ENCODE measurements at places on chromosomes 13 and 19.
A peak's percentile ranks its signal among the peaks of the same experiment; 100 is the strongest.

DNA sequence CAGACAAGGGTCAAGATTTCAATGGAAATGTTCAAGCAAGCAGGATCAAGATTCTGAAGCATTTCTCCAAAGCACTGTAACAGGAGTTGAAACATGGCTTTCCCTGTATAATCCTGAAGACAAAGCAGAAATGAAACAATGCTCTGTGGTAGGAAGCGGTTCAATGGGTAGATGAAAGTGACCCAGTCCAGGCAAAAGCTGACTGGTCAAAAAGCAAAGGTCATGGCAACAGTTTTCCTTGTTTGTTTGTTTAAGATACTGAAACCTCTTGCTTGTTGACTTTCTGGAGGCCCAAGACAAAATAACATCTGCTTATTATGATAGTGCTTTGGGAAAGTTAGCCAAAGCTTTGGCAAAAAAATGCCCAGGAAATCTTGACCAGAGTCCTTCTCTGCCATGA, 1343.9 kb upstream of the PCDH9 start:
- DNase-seq = no peak

DNA sequence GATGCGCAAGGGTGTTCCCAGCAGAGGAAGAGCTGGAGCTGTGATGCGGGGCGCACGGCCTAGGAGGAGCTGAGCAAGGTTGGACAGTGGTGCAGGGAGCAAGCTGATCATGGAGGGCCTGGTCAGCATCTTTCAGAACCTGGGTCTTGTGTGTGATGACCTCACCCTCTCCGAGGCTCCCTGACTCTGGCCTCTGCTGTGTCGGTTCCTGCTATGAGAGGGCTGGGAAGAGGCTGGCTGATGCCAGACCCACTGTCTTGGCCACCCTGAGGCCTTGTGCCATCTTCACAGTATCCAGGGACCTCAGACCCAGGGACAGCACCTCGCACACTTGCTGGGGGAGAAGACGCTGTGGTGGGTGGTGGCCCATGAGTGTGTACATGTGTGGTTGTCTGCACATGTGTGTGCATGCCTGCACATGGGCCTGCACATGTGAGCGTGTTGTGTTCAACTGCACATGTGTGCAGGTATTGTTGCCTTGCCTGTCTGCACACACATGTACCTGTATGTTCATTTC, 16.5 kb upstream of the C13orf46 start:
- no peak for DNase-seq

- DNase-seq = no peak
These were observed 57.2 kb downstream of the WASF3 start for GRCh38 chr13:26614721-26615120.

DNA sequence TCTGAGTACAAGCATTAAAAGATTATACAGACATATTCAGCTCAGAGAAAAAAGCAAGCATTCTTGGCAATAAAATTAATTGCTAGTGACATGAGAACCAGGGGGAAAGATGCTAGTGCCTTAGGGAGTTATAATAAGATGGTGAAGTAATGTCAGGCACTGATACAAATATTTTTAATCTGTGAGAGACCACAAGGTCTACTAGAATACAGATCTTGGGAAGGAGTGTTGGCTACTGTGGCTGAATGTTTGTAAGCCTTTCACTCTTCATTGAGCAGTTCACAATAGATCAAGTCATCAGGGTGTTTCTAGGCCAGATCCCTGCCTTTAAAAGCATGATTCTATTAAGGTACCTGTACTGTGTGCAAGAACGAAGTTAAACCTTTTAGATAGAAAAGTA, 16.4 kb downstream of the FREM2 start:
- DNase-seq = no peak

GRCh38 chr13:30138511-30138910, 168.8 kb downstream of the KATNAL1 start:
- no peak for DNase-seq

- DNase-seq = peak; percentile 88
These were observed 7.5 kb upstream of the ARHGEF18 start for GRCh38 chr19:7340959-7341837.

DNA sequence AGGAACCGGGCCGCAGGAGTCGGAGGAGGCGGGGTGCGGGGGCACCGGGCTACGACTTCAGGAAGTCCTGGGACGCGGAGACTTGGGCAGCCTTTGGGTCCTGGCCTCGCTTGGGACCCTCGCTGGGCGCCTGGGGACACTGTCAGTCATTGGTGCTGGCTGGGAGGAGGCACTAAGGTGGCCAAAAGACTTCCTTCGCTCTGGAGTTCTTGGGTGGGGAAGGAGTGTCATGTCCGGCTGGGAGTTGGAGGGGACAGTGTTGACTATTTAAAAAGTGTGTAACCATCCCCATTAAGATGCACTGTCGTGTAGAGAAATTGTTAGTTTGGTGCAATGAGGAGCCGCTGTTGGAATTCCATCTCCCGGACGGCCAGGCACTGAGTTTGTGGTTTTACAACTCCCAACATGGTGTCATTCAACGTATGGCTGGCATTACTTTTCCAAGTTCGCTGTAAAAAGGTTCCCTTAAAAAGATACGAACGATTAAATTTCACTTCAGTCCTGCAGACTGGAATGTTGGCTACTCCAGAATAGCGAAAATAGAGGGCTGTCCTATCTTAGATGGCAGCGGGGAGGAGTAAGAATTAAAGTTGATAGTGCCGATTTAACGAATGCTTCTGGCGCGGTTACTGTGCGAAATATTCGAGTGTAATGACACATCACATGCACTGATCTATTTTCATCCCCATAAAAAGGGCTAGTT, 776 bp downstream of the DNAJC3 start:
- peak; percentile 14 for DNase-seq

GRCh38 chr19:10640361-10640760, 13.8 kb upstream of the ILF3 start:
- no peak for DNase-seq

GRCh38 chr13:43555667-43556066, 231.1 kb downstream of the ENOX1 start:
- DNase-seq = no peak

DNA sequence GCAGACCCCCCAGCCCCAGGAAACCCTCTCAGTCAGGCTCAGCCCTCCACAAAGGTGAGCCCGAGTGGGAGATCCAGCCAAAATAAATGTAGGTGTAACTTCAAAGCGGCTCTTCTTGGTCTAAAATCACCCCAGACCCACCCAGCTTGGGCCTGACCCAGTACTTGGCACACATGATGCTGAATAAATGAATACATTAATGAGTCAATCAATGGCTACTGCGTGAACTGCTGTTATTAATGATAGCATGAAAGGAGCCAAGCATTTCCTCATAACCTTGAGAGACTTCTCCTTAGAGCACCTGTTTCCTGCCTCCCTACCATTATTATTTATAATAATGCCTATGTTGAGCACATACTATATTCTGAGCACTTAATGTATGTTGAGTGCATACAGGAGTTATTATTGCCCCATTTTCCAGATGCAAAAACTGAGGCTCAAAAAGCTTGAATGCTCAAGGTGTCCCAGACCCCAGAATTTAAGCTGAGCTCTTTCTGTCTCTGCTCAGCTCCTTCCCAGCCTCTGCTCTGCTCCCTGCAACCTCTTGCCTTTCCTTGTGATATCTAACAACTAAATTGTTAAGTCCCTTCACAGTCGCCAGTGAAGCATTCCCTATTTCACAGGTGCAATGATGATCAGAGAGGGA, 4.3 kb downstream of the NOTCH3 start:
- DNase-seq = peak; percentile 39

DNA sequence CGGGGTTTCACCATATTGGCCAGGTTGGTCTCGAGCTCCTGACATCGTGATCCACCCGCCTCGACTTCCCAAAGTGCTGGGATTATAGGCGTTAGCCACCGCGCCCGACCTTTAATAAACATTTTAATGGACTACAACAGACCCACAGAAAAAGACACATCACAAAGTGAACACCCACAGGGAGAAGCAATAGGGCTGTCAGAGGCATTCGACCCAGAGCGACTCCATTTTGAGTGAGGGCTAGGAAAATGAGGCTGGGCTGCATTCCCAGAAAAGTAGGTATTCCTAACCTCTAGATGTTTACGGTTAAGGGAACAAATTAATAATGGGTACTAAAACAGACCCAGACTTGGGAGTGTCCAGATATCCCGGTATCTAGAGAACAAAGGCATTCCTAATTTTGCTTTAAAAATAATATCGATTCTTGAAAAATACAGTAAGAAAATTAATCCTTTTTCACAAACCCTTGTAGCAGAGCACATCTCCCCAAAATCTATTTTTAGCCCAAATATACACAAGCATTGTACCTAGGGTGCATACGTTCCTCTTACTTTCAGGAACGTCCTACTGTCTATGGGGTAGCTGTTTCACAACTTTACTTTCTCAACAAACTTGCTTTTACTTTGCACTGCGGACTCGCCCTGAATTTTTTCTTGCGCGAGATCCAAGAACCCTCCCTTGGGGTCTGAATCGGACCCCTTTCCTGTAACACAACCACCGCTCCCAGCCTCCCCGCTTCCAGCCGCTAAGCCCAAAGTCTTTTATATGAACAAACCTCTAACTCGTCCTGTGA, 811 bp upstream of the ZNF8 start:
- DNase-seq = no peak

- DNase-seq = peak; percentile 22
These were observed 143.2 kb upstream of the ZNF536 start for GRCh38 chr19:30228835-30229524.

GRCh38 chr13:21541980-21542379, 62.0 kb downstream of the MICU2 start:
- peak; percentile 10 for DNase-seq

DNA sequence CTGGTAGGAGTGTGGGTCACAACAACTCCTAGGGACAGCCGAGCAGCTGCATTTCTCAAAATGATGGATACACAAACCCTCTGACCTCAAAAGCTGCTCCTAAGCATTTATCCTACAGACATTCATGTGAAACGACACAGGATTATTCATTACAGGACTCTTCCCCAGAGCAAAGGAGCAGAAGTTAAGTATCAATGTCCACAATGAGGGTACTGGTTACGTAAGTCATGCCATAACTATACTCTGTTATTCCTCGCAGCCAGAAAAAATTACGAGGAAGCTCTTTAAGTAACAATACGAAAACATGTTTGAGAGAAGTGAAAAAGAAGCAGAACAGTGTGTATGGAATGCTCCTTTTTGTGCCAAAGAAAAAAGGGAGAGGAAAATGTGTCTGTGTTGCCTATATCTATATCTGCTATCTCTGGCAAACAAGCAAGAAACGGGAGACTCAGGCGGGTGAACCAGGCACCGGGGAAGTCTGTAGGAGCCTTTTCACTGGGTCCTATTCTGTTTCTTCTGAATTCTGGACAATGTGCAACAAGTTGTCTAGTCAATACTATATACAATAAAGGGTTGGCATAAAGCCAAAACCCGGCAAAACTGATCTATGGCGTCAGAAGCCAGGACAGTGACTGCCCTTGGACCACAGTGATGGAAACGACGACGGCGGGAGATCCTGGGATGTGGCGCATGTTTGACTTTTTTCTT, 1.3 kb downstream of the ISOC2 start:
- no peak for DNase-seq

DNA sequence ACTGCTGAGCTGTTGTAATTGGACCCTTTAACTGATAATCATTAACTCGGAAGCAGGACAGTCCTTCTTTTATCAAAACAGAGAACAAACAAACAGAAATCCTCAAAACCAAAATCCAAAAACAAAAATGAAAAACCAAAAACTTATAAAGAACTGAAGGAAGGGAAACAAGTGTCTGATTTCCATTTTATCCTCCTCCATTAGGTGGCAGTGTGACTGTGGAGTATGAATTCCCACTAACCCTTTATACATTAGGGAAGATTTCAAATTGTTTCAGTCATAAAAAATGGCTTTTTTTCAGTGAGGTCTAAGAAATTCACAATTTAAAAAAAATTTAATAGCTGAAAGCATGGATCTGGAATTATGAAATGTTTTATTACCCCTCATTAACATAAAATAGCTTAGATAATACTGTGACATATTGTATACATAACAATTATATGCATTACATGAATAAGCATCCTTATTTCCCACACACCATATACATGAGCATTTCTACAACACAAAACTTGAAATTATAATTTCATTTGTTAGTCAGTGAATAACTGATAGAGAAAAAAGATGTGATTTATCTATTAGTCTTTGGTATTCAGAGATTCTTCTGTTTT, 1074.3 kb upstream of the PCDH9 start:
- DNase-seq = peak; percentile 8

- DNase-seq = peak; percentile 55
These were observed 124.2 kb downstream of the LMO7 start for GRCh38 chr13:75760131-75761021.

- peak; percentile 72 for DNase-seq
These were observed 957 bp upstream of the CCDC194 start for GRCh38 chr19:17394891-17395415.

DNA sequence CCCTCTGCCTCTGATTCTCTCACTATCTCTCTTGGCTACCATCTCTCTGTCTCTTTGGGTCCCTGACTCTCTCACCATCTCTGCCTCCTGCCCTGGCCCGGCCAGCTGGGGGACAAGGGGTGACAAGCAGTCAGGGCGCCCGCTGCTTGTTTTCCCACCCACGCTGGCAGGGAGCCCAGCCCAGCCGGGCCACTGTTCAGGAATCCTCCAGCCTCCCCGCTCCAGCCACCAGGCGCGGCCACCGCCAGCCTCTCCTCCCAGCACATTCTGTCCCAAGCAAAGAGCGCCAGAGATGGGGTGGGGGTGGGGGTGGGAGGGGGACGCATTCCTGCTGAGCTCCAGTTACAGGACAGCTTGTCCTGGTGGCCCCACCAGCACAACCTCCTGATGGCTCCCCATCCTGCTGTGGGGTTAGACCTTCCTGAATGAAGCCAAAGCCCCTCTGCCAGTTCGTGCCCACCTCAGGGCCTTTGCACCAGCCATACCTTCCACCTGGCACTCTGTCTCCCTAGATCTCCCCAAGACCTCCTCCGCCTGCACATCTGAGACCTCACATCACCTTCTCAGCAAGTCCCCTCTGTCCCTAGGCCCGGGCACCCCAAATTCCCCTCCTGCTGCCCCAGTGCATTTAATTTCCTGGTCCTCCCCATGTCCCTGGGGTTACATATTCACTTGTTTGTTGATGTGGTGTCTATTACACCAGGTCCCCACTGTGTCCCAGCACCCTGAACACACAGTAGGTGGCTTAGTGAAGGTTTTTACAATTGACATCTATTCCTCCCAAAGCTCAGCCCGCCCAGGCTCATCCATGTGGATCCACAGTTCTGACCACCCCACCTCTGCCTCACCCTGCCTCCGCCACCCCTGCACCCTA, 12.5 kb downstream of the ARRDC2 start:
- no peak for DNase-seq

DNA sequence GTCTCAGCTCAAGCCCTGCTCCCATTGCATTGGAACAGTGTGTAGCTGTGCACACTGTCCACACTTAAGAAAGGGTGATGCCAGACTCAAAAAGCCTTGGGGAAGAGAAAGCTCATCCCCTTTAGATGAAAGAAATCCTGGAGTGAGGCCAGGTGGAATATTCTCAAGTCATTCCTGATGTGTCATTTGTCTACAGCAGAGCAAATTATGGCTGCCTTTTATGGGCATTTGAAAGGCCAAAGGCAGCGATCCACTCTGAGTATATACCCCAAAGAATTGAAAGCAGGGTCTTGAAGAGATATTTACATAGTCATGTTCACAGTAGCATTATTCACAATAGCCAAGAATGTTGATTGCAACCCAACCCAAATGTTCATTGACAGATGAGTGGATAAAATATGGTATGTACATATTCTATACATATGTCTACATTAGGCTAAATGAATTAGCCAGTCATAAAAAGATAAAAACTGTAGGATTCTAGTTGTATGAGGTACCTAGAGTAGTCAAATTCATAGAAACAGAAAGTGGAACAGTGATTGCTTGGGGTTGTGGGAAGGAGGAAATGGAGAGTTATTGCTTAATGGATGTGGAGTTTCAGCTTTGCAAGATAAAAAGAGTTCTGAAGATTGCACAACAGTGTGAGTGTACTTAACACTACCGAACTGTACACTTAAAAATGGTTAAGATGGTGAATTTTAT, 214.9 kb downstream of the KCNRG start:
- no peak for DNase-seq

- DNase-seq = no peak
These were observed 206.8 kb downstream of the PCDH9 start for GRCh38 chr13:67023130-67023876.

Measured in hematopoietic multipotent progenitor cell (in vitro differentiated cells).